Dermis lymphatic vessel endothelial cell (primary cell): ENCODE measurements at places on chromosomes 6 and 20. TPM values are rescaled to one million over a fixed set of nuclear protein-coding genes. Genes with fewer than 3 reads are reported as not detected.

The BPIFB2 gene
- not detected in 2 replicates for total RNA-seq

The TNFAIP3 gene
- 2.8 and 3.4 TPM in 2 replicates for total RNA-seq

The EFCAB8 gene
- total RNA-seq = under 0.01 and 0.09 TPM in 2 replicates

The KIF25 gene
- not detected in 2 replicates for total RNA-seq

The TRAPPC3L gene
- total RNA-seq = 0.11 and 0.34 TPM in 2 replicates

The ZBTB46 gene
- total RNA-seq = 78.5 and 87.3 TPM in 2 replicates

The DDO gene
- 3.6 and 4.3 TPM in 2 replicates for total RNA-seq

The FABP7 gene
- not detected in 2 replicates for total RNA-seq
